CMK (cell line): ENCODE measurements at places on chromosomes 7 and 10.

- no peak for DNase-seq
Observed at GRCh38 chr10:130159192-130159794, 23.1 kb downstream of the GLRX3 start.

- DNase-seq, result no peak
Observed at GRCh38 chr7:52825611-52826010, 209.8 kb upstream of the POM121L12 start.

DNA sequence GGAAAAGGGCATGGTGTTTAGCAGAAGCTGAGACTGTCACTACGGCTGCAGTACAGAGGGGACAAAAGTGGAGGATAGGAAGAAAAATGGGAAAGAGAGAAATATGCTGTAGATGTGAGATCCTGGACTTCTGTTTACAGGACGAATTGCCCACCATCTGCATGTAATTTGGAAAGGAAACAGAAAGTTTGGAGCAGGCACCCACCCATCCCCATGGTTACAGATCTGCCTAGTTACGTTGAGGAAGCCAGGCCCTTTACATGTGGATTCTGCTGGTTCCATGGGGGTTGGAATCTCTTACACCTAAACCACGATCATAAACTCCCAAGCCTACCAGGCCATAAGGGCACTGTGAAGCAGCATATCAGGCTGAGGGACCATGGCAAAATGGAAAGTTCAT is 84.3 kb downstream of the WDFY4 start:
- no peak for DNase-seq

- DNase-seq, result no peak
Observed at GRCh38 chr10:3689871-3690510, 95.0 kb downstream of the KLF6 start.

DNA sequence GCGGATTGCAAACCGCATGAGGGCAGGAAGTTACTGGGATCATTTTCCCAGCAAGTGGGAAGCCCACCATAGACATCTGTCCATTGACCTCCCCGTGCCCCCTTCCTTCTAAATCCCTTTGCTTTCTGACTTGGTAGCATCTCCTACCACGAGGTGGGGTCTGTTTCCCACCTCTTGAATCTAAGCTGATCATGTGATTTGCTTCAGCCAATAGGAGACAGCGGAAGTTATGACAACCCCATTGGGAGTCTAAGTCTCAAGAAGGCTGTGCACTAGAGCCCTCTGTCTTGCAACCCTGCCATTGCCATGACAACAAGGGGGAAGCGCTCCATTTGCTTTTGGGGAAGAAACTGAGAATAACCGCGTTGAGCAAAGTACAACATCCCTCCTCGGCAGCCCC is 39.2 kb upstream of the CARD11 start:
- DNase-seq, result no peak

- DNase-seq, result no peak
Observed at GRCh38 chr10:14570800-14571199, 203.9 kb downstream of the FAM107B start.

DNA sequence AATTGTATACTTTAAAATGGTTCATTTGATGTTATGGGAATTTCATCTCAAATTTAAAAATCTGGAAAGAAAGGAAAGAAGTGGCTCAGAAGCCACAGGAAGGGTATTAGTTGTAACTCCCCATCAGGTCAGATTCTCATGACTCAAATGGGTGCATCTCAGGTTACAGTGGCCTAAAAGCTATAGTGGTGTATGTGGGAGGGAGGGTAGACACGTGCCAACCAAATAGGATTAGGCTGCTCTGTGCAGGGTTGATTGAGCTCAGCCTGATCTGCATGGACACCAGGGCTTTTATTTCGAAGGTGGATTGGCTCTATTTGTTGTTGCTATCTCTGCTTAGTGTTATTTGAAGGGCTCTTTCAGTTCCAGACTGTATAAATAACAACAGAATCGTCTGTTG is 121.5 kb upstream of the PRR15 start:
- DNase-seq, result no peak

GRCh38 chr7:137351941-137352340 is 8.4 kb upstream of the PTN start:
- DNase-seq, result no peak

DNA sequence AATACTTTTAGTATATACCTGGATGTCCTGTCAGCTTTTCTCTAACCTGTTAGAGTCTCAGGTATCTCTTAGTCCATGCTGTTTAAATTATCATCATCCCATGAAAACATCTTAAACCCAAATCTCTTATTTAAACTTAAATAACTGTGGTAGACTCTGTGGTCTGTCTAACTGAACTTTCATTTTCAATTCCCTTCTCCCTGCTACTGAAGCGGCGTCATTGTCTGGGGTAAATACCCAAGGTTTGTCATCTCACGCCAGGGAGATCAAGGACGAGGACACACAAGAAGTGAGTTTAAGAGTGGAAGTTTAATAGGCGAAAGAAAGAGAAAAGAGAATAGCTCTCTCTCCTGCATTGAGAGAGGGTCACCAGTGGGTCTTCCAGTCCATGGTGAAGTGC is 804.4 kb upstream of the CELF2 start:
- DNase-seq, result no peak

- DNase-seq, result no peak
Observed at GRCh38 chr7:1028775-1029636, 15.3 kb upstream of the GPR146 start.

GRCh38 chr7:92722541-92722940 is 113.8 kb downstream of the CDK6 start:
- DNase-seq, result no peak

- no peak for DNase-seq
Observed at GRCh38 chr7:131724776-131725345, 168.4 kb upstream of the PODXL start.

GRCh38 chr7:127251465-127252376 is 1.0 kb downstream of the GRM8 start:
- DNase-seq, result no peak

- no peak for DNase-seq
Observed at GRCh38 chr10:9028231-9028630, 973.7 kb downstream of the GATA3 start.

- DNase-seq, result no peak
Observed at GRCh38 chr10:82916941-82917340, 1041.9 kb downstream of the NRG3 start.

GRCh38 chr10:57925045-57925444 is 342.6 kb downstream of the IPMK start:
- no peak for DNase-seq

- no peak for DNase-seq
Observed at GRCh38 chr7:143490717-143491306, 13.1 kb downstream of the TAS2R41 start.

DNA sequence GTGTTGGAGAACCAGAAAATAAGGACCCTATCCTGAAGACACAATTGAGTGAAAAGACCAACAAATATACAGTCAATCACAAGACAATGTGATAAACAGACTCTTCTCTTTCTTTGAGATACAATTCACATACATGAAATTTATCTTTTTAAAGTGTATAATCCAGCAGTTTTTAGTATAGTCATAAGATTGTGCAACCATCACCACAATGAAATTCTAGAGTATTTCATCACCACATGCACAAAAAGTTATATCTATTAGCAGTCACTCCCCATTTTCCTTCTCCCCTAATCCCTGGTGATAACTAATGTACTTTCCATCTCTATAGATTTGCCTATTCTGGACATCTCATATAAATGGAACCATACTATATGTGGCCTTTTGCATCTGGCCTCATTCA is 8.2 kb upstream of the SORBS1 start:
- no peak for DNase-seq

DNA sequence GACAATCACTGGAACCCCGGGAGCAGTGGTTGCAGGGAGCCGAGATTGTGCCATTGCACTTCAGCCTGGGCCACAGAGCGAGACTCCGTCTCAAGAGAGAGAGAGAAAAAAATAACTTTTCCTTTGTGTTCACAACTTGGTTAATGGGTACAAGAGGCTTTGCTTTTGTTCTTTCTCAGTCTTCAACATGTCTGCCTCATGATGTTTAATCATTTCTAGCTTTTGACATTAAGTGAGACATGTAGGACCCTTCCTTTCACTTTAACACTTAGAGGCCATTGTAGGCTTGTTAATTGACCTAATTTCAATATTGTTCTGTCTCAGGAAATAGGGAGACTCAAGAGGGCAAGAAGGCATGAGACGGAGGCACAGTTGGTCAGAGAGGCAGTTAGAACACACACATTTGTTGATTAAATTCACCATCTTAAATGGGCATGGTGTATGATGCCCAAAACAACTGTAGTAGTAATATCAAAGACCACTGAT is 9.3 kb upstream of the CRCP start:
- no peak for DNase-seq

DNA sequence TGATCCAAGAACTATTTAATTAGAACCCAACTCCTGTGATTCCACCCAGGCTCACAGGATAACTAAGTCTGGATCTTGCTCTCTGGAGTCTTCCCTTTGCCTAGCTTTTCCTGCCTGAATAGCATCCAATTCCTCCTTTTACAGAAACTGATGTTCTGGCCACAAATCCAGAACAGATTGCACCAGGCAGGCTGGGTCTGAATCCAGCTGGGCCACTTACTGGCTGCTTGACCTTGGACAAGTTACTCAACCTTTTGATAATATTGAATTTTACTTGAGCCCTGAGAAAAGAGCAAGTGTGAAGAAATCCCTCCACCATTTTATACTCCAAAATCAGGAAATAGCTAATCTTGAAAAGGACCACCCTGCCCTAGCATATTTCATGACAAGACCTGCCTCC is 55.5 kb upstream of the SLC35G1 start:
- DNase-seq, result no peak

- peak; percentile 66 for DNase-seq
Observed at GRCh38 chr10:22606164-22606614, 108.2 kb downstream of the PIP4K2A start.

GRCh38 chr10:128712661-128713400 is 586.6 kb upstream of the MKI67 start:
- no peak for DNase-seq

- DNase-seq, result no peak
Observed at GRCh38 chr10:78890506-78890905, 178.3 kb upstream of the ZMIZ1 start.

GRCh38 chr10:21100871-21101514 is 203.9 kb upstream of the NEBL start:
- DNase-seq, result no peak

DNA sequence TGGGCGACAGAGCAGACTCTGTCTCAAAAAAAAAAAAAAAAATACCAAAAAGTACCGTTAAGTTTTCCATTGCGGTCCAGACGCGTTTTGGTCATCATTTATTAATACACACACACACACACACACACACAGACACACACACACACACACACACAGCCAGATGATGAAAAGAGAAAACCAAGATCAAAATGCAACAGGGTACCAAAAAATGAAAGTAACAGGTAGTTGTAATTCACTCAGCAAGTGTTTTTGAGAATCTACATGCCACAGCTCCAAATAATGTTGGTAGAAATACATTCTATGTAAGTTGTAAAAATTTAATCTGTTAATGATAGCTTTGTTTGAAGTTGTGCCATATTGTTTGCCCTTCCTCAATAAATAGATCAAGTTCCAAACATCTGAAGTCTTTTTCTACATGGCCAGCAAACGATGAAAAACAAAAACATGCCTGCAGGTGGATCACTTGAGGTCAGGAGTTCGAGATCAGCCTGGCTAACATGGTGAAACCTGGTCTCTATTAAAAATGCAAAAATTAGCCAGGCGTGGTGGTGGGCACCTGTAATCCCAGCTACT is 9.4 kb downstream of the YWHAG start:
- DNase-seq, result no peak

- no peak for DNase-seq
Observed at GRCh38 chr10:52436664-52437063, 122.6 kb downstream of the DKK1 start.

GRCh38 chr7:156445997-156446761 is 194.4 kb upstream of the RNF32 start:
- DNase-seq, result no peak
